ENCODE measurements at places on chromosomes 6 and 20. TPM values are rescaled to one million over a fixed set of nuclear protein-coding genes. Genes with fewer than 3 reads are reported as not detected.

DNA sequence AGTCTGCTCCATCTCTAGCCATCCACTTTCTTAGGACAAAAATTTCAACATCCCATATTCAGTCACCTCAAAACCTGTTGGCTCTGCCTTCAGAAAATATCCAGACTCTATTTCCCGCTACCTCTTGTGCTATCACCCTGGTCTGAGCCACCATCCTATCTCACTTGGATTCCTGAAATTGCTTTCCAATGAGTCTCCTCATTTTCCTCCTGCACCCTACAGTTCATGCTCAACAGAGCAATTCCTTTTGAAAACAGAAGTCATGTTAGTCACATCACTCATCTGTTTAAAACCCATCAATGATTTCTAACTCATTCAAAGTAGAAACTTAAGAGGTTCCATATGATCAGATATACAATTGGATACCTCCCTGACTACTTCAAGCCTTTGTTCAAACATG, 229.9 kb downstream of the ADGRG6 start:
- no peaks in the 10 kb centered on the region for H3K4me1 ChIP-seq
- H3K36me3 ChIP-seq, result no peaks in the 10 kb centered on the region
- no peak overlapping the region for H3K4me3 ChIP-seq
- no peak for DNase-seq

DNA sequence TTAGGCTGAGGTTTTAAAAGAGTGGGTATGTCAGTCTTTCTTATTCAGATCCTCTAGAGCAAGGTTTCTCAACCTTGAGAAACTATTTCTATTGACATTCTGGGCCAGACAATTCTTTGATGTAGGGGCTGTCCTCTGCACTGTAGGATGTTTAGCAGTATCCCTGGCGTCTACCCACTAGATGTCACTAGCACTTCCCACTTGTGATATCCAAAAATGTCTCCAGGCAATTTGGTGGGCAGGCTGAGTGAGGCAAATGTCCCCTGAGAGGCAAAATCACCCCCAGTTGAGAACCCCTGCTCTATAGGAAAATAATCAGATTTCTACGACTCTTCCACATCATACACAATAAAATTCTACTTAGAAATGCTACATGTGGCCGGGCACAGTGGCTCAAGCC, 7.7 kb upstream of the ZKSCAN8 start:
- H3K36me3 ChIP-seq, result peaks cover 7% of the 10 kb centered on the region
- no peaks in the 10 kb centered on the region for H3K27me3 ChIP-seq
- peaks cover 71% of the 10 kb centered on the region for H3K4me1 ChIP-seq
- H3K4me3 ChIP-seq, result no peak overlapping the region

DNA sequence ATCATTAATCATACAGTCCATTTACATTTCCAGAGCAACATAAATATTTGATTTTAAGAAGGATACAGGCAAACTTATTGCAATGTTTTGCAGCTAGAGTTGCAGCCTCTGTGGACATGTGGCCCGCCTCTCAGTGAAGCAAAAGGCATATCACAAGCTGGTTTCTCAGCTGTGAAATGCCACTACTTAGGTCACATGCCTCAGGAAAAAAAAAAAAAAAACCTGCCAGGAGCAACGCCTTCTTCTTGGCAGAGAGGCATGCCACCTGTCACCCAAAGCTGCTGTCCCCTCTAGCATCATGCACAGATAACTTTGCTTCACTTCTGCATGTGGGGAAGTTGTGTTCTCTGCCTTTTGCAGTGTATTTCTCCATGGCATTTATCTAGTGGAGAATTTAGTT, 18.5 kb downstream of the GRM1 start:
- no peaks in the 10 kb centered on the region for H3K36me3 ChIP-seq
- H3K27me3 ChIP-seq, result peaks cover 5% of the 10 kb centered on the region
- no peaks in the 10 kb centered on the region for H3K4me1 ChIP-seq
- DNase-seq, result no peak

- H3K4me1 ChIP-seq, result peaks cover 25% of the 10 kb centered on the region
- no peaks in the 10 kb centered on the region for H3K36me3 ChIP-seq
- DNase-seq, result no peak
- no peak overlapping the region for H3K4me3 ChIP-seq
Measured at GRCh38 chr6:105594821-105595220, 191.9 kb upstream of the PREP start.

The ULBP1 gene
- 0.38 TPM for total RNA-seq

GRCh38 chr6:49454787-49455709, 8.0 kb downstream of the MMUT start:
- peaks cover 86% of the 10 kb centered on the region for H3K36me3 ChIP-seq
- no peak overlapping the region for H3K27ac ChIP-seq
- no peak for DNase-seq
- no peak overlapping the region for H3K4me3 ChIP-seq
